ENCODE measurements at places on chromosomes 6 and 20.

DNA sequence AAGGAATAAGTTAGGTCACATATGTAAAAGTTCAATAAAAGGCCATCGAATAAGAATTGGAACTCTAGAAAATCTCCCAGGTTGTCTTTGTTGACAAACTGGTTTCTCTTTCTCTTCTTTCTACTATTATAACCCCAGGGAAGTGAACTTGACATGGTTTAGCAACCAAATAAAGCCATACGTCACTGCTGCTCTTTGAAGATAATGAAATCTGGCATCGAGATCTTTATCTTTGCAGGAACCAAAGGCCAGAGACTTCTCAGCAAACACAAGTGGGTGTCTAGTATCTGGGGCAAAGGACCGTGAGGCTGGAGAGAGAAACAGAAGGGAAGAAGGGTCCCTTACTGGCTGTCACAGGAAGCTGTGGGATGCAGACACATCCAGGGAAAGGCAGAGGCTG is 286.7 kb upstream of the CDYL start:
- no peak for DNase-seq

GRCh38 chr6:99905209-99906106 is 88.6 kb downstream of the MCHR2 start:
- no peak for DNase-seq

DNA sequence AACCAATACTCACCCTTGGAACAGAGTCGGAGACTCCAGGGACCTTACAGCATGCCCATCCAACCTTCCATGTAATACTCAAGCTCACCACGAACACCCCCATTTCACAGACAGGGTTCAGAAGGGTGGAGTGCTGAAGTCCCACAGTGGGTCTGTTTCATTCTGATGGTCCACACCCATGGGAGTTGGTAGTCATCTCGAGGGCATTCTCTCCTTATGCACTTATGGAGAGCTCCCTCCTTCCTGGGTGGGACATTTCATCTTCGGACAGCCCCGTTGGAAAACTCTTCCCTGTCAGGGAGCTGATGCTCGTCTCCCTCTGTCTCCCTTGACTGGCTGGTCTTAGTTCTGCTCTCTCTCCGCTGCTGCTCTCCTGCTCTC is 38.9 kb downstream of the COX4I2 start:
- no peak for DNase-seq

GRCh38 chr20:10673842-10674683 is at the start of gene JAG1:
Gene JAG1 (minus strand): TSS chr20:10673999. CDS start chr20:10673530, 469 bp downstream.
- peak; percentile 86 for DNase-seq

DNA sequence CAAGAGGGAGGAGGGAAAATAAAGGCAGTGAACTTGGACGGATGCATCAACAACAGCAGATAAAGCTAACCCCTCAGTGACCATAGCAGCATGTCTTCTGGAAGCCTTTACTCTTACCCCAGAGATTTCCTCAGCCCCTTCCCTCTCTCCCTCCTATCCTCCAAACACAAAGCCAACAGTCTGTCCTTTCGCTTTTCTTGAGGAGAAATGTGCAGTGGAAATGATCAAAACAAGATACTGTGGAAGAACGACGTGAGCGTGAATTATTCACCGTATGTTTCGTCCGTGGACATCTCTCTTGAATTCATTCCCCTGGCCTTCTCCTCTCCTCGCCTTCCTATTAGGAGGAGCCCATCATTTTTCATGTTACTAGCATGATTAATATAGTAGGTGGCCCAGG is 8.5 kb downstream of the NRN1 start:
- DNase-seq = no peak

- DNase-seq = no peak
These were observed 122.0 kb upstream of the BMP5 start for GRCh38 chr6:55997223-55997874.

- DNase-seq = no peak
These were observed 95.3 kb downstream of the MLIP start for GRCh38 chr6:54206510-54206909.

DNA sequence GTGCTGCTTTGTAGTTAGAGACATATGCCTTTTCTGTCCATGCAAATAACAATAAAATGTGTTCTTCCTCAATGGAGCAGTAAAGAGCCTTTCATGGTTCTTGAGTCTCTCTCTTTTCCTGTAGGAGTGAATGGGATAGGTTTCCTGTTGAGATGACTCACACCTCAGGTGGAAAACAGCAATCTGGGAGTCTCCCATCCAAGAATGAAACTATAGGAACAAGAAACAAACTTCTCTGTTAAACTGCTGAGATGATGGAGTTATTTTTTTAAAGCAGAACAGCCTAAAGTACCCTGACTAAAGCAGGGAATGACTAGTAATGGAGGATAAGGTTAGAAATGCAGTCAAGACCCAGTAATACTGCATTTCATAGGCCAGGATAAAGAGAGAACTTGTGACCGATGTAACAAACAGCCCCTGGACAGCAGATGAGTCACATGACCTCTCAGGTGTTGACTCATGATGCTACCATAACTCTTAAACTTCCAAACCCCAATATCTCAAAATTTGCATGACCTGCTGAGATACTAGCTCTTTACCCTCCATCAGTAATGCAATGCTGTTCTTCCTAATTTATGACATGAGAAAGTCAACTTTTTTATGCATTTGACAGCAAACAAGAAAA is 548.9 kb downstream of the CBLN4 start:
- no peak for DNase-seq

DNA sequence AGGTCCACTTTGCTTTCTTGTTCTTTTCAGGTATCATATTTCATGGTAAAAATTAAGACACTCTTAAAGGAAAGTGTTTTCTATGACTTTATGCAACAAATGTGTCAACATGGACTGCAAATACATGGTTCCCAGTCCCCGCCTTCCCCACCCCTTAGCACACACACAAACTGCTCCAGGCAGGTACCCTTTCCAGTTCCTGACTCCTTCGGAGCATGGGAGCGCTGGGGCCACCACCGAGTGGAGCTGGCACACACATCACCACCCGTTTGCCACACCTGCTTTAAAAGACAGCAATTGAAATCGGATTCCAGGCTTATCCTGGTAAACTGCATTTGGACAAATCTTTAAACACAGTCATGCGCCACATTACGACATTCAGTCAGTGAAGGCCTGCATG is 22.2 kb downstream of the RNASET2 start:
- no peak for DNase-seq

- DNase-seq = no peak
These were observed 10.2 kb downstream of the BTN3A1 start for GRCh38 chr6:26412228-26412627.

GRCh38 chr20:53387983-53388675 is 205.5 kb downstream of the ZNF217 start:
- DNase-seq = no peak

DNA sequence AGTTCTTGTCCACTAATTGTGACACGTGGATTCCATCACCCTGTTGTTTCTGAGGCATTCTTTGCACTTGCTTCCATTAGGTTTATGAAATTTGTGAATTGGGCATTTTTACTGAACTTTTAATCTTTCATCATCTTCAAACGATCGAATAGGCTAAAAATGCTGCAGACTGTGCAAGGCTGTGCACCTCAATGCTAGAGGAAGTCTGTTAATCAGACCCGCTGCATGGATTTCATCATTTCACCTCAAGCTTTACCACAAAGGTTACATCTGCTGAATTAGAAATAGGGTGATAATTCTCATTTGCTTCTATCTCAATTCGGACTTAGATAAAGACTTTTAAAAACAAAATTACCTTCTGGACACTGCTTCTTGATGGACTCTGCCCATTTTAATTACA is 27.8 kb upstream of the F13A1 start:
- no peak for DNase-seq

GRCh38 chr20:45463709-45464108 is 5.8 kb upstream of the WFDC2 start:
- no peak for DNase-seq

DNA sequence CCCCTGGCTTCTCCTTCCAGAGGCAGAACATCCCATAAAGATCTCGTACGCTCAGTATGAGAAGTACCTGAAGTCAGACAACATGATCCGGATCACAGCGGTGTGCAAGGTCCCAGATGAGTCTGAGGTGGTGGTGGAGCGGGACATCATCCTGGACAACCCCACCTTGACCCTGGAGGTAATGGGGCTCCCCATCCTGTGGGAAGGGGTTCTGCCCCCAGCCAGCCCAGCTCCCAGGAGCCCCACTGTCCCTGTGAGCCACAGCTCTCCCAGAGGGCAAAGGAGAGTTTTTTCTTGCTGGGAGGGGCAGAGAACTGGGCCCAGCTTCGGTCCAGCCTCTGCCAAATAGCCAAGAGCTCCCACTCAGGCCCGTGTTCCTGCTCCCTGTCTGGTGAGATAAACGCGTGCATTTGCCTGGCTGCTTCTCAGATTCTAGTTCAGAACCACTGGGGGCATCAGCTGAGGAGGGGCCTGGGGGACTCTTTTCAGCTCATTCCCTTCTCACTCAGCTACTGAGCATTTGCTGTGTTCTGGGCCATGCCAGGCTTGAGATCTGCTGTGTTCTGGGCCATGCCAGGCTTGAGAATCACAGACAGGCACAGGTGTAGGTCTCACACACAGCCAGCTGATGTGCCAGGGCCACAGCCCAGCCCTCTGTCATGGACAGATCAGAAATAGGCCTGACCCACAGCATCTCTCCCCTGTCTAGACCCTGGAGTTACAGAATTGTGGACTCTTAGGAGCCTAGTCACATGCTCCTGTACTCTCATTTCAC is 39.5 kb downstream of the TGM3 start:
- no peak for DNase-seq

DNA sequence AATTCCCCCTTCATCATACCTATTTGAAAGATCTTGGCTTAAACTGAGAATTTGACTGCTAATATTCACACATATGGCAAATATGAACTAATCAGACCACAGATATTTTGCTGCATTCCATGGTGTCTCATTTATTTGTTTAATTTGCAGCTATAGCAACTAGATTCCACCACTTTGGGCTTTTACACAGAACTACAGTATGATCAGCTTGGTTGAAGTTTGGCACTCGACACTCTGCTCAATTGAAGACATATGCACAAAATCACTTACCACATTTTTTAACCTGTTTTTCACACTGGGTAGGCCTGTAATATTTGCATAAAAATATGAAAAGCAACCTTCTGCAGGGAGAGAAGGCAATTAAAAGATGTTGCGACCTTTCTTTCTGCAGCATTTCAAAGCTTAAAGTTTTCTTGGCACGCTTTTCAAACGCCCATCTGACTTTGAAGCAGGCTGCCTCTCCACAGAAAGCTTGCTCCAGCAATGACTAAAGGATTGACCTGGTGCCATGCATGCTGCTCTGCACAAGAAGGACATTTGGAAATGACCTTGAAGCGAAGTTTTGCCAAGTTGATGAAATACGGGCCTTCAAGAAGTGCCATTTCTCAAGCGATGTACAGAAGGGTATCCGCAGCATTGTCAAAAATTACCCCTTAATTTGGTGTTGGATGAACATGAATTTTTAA is 126.7 kb downstream of the AIG1 start:
- no peak for DNase-seq

DNA sequence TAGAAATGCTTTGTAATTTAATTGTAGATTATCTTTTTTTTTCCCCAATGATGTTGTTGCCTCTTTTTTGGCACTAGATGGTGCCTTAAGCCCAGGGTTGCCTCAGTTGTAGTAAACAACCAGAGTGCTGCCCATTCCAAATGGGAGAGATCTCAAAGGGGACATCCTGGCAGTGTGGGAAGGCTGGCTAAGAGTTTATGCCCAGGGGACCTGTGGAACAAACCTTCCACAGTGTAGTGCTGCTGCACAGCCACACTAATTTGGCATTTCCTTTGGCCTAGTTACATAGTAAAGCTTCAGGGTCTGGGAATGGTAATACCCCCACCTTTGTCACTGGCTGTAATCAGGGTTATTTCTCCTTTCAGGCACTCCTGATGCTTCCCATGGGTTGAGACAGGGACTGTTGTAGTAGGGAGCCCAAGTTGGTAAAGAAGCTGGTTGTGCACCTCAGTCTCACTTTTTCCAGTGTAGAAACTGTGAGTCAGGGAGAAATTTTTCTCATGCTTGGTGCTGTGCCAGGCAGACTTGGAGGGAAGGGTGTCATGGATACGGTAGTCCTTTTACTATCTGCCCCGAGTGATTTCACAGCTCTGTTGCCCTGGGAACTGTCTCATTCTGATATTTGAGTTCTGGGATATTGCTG is 177.8 kb upstream of the ECI2 start:
- DNase-seq = no peak

- peak; percentile 4 for DNase-seq
These were observed 14.3 kb upstream of the FOXP4 start for GRCh38 chr6:41531591-41532582.

DNA sequence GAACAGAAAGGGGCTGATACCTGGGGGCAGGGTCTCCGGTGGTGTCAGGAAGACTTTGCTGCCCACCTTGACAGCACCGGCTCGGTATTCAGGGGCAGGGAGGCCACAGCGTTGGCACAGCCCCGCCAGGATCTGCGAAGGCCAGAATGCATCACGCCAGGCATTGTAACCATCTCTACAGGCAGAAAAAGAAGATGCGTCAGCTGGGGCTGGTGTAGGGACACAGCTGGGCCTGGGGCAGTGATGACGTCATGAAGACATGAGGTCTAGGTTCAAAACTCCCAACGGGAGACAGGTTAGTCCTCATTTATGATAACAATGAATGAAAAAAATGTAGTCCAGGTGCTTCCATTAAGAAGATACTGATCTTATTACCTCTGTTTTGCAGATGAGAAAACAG is 22.0 kb downstream of the ERGIC3 start:
- no peak for DNase-seq

GRCh38 chr6:30260036-30260504 is 46.9 kb upstream of the TRIM26 start:
- DNase-seq = no peak

GRCh38 chr20:49172413-49172812 is 15.7 kb downstream of the STAU1 start:
- no peak for DNase-seq

GRCh38 chr20:22560817-22561216 is 23.6 kb downstream of the FOXA2 start:
- DNase-seq = no peak

GRCh38 chr6:119447921-119448320 is 98.4 kb upstream of the MAN1A1 start:
- DNase-seq = no peak

GRCh38 chr6:140774080-140774505 is 1358.6 kb upstream of the GJE1 start:
- peak; percentile 13 for DNase-seq

- DNase-seq = no peak
These were observed 988 bp downstream of the ECHDC1 start for GRCh38 chr6:127342296-127342945.

- DNase-seq = no peak
These were observed 121.3 kb upstream of the PHACTR1 start for GRCh38 chr6:12595161-12595811.

Data from GDM1 (cell line).